T-helper 9 cell (primary cell): ENCODE measurements at places on chromosomes 3 and 15.

DNA sequence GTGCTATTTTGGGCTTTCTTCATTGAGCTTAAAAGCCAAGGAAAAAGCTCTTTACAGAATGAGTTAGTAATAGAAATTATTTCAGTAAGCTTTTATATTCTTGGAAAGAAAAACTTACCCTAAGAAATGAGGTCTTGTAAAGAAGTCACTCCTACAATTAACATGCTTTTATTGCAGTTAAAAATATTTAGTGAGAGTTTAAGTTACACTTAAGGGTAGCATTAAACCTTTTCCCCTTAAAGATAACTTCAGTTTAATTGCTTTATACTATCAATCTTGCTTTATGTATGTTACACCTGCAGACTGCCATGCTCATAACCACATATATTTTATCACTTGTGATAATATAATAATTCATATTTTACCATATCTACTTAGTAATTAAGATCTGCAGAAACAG, 426.2 kb downstream of the PLCL2 start:
- DNase-seq: no peak

- DNase-seq: peak; percentile 30
Observed at GRCh38 chr15:85044251-85044853, 62.7 kb downstream of the PDE8A start.

- DNase-seq: no peak
Observed at GRCh38 chr15:72197041-72197459, 537 bp downstream of the GRAMD2A start.

DNA sequence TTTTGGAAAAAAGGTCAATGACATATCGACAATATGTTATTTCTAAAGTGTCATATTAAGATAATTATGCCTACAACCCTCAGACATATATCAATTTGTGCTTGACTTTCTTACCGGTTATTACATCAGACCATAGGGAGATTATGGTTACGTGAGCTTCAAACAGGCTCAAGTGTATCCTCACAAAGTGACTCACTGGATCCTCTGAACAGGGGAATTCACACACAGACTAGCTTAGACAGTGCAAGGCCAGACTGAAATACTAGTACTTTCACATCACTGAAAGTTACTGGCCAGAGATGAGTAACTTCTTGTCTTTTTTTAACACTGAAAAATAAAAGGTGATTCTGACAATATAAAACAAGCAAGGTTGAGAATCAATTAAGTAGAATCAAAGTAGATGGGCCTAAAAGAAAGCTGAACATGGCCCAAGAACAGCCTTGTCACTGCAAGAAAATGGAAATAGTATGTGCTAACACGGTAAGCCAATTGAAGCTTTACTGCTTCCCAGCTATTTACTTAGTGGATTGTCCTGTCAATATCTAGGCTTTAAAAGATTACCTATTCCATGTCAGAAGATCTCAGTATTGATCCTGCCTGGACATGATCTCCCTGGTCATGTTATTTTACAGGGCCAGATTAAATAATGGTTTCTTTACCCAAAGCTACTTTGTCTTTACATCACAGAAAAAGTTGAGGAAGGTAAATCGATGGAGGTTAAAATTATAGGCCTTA, 848.6 kb downstream of the ROBO1 start:
- DNase-seq: no peak

DNA sequence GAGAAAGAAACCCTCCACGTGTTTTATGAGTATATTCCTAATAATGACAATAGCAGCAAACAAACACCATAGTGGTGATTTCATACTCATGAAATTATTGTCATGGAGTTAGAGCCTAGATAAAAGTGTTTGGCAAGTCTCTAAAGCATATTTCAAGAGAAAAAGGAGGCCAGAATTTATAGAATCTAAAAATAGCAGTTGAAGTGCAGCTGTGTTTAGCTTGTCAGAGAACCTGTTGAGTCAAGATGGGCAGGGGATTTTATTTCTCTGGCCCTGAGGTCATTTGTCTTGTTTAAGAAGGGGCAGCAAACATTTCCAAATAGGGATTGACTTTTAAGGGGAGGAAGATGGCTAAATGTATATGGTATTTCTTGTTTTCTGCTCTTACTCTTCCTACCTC, 279.6 kb upstream of the CTDSPL start:
- no peak for DNase-seq

- no peak for DNase-seq
Observed at GRCh38 chr3:69490971-69491370, 105.1 kb upstream of the FRMD4B start.

DNA sequence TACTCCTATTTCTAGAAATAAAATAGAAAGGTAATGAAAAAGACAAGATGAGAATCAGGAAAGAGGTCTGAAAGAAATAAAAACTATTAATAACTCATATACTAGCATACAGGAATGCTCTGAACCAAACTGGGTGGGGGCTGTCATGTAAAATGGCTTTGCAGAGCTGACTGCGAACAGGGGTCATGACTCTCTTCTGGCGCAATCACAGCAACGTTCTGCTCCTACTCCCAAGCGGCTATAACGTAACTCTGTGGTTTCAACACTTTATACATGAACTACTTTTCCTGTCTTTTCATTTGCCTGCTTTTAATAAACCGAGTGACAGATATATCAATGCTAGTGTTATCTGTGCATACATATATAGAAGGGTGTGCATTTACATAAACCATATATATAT, 116.7 kb downstream of the DLG1 start:
- no peak for DNase-seq

DNA sequence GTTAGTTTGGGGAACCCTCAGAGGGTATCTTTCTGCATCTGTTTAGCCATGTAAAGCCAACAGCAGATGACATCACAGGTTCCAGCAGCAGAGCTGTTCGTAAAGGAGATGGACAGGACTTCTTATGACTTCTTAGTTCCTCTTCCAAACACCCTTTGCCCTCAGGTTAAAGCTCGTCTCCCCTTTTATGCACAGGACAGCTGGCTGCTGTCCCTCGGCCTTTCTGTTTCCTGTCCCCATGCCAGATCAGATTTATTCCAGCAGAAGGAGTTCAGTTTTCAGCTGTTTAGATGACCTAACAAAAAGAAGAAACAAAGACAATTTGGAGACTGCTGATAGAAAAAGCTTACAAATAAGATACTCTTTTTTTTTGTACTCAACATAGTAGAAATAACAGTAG, 45.1 kb downstream of the SEC22A start:
- DNase-seq: no peak

GRCh38 chr3:107910713-107911259, 180.0 kb downstream of the CD47 start:
- no peak for DNase-seq

- no peak for DNase-seq
Observed at GRCh38 chr3:149332227-149332765, 1.1 kb downstream of the TM4SF18 start.

DNA sequence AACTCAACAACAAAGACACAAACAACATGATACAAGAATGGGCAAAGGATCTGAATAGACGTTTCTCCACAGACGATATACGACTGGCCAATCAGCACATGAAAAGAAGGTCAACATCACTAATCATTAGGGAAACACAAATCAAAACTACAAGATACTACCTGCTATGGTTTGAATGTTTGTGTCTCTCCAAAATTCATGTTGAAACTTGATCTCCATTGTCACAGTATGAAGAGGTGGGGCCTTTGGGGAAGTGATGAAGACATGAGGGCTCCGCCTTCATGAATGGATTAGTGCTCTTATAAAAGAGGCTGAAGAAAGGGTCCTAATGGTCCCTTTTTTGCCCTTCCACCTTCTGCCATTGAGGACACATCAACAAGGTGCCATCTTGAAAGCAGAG, 32.3 kb downstream of the ACAP2 start:
- DNase-seq: no peak

DNA sequence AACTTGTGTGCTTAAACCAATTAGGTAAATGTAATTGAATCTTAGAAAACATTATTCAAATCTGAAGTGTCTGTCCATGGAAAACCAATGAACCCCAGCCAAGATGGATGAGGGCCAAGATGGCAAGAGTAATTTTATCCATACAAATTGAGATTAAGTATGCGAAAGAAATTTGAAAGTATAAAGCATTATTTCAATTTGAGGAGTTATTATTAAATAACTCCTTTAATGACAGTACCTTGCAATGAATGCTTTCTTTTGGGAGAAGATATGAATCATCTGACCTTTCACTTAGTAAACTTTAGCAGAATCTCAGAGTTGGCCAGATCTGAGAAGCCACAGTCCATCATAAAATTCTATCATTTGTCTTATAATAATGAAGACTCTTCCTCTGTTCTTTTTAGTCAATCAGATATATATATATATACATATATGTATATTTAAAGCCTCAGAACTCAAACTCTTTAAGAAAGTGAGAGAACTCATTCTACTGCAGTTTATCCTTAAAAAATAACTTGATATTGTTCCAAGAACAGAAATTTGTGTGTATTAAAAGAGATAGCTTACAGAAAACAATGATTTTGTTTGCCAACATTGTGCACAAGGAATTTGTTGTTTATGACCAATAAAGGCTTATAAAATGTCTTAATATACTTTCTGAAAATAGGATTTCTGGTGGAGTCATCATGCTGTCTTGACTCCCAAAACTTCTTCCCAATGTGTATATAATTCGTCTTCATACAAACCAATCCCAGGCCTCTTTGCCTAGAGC, 434.8 kb upstream of the THBS1 start:
- DNase-seq: no peak

DNA sequence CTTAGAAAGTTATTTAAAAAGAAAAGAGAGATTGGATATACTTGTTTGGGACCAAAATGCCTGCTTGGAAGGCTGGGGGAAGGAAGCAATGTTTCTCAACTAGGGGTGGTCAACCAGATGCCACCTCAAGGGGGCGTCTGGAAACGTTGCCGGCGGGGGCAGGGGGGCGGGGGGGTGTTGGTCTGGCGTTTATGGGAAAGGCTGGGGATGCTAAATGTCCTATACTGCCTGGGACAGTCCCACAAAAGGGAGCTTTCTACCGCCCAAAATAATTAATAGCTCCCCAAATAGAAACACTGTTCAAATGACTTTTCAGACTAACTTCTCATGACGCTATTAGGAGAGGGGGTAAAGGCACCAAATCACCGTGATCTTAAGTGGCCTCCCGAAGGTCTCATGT, 2.2 kb downstream of the POLG start:
- DNase-seq: no peak

GRCh38 chr15:48494631-48495030, 150.9 kb downstream of the FBN1 start:
- DNase-seq: no peak

DNA sequence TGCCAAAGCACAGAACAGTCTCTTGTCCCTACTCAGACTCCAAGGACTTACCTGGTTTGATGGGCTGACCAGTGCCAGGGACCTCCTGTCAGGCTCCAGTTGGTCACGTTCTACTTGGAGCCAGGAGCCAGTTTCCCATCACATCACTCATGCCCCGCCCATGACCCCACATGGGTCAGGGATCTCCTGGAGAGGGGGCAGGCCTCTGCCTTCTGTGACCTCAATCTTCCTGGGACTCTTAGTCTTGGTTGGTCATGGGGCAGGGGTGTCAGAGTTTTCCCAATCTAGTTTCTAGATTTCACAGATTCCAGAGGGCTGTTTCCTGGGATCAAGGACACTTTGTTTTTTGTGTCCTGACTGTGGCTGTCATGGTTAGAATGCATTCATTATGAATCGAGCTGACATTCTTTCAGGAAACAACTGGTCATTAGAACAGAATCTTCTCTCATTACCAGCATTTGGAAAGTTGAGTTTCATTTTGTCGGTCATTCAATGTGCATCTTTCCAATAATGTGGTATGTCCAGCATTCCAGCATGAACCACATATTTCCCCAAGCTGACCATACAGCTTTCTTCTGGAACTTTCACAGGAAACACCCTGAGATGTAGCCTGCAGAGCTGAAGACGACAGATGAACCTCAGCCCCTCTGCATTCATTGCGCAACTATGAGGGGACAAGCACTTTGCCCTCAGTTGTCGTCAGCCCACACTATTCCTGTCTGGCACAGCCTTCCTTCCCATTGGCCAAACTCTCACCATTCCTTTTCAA, 19.8 kb downstream of the CYP19A1 start:
- no peak for DNase-seq

DNA sequence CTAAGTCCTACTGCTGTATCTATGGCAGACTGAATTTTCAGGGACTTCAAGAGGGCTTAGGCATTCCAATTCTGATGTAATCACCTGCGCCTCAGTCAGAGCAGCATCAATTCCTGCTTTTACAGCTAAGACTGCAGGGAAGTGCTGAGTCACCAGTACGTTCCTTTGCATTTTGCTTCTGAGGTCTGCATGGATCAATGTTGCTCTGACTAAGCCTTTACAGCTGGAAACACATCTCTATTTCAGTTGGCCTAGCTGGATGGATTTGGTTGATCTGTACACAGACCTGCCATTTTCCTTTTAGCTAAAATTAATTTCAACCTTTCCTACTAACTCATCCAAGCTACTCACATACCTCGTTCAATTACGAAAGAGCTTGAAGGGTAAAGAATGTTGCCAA, 51.3 kb downstream of the ETV5 start:
- DNase-seq: no peak

DNA sequence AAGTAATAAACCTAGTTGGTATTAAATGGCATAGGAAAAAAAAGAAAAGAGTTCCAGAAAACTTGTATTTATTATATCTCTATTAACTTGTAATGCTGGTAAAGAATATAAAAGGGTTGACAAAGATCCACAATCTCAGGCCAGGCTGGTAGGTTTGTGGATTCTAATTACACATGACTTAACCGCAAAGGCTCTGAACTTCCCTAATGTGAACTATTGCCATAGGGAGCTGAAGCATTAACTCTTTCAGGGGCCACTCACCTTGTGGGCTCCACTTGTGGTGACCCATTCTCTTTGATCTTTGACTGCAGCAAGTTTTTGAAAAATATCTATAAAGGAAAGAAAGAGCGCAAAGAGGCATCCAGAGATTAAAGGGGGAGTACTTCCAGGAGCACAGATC, 58.5 kb downstream of the NEK10 start:
- DNase-seq: no peak

DNA sequence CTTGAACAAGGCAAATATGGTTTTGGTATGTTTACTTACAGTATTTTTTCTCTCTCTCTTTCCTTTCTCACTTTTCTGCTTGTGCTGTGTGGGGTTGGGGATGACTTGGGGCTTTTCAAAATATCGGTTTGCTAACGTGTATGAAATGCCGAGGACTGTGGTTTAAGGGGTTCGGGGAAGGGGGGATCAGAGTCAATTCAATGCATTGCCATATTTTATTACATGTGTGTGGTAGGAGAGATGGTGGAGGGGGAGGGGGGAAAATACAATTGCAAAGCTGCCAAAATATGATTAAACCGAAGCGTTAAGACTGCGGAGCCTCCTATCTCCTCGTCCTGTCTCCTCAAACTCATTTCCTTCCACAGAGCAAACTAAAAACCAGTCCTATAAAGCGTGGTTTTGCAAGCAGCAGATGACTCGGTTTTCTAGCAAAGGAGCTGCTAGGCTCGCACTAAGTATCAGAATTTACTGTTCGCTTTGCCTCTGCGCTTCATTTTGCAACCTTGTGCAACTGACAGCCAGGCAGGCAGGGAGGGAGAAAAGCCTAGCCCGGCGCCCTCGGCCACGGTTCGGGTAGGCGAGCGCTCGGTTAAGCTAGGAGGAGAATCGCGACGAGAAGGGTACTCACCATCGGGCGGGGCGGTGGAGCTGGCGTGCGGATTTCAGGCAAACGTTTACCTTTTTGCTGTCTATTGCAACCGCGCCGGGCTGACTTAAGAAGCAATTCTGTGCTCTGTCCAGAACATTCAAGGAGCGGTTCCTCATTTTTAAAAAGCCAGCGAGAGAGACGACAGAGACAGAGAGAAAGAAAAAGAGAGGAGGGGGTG, 4.0 kb upstream of the NR2F2 start:
- DNase-seq: no peak

- no peak for DNase-seq
Observed at GRCh38 chr3:42505849-42506410, 3.5 kb downstream of the VIPR1 start.

GRCh38 chr3:55500555-55501330, 13.6 kb upstream of the WNT5A start:
- no peak for DNase-seq
